Forelimb muscle (tissue), 1 donor: ENCODE measurements at places on chromosomes 4 and X. TPM values are rescaled to one million over a fixed set of nuclear protein-coding genes. Genes with fewer than 3 reads are reported as not detected.

The SSX2B gene
- not detected for polyA plus RNA-seq

The CHRNA9 gene
- polyA plus RNA-seq = 0.10 TPM

The NAT8L gene
- 4.3 TPM for polyA plus RNA-seq

The CXorf49 gene
- not detected for polyA plus RNA-seq

DNA sequence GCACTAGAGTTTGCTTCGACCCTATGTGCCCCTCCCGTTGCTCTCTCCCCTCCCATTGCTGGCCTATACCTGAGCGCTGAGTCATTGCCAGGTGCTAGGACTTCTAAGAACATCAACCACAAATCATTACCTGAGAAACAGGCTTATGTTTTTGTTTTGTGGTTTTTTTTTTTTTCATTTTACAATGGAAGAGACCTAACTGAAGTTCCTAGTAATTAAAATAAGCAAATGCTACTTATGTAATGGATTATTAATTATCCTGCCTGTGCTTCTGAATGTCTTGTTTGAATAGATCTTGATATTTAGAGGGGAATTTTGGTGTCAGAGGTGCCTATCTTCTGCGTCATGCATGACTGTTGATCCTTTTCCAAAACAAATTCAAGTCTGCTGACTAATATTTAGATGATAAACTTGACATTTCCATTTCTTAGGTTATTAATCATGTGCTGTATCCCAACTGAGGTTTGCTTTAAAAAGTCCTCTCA, 275.4 kb upstream of the CPEB2 start:
- DNase-seq = no peak

GRCh38 chrX:19747652-19748610, 139.5 kb downstream of the SH3KBP1 start:
- DNase-seq = no peak

DNA sequence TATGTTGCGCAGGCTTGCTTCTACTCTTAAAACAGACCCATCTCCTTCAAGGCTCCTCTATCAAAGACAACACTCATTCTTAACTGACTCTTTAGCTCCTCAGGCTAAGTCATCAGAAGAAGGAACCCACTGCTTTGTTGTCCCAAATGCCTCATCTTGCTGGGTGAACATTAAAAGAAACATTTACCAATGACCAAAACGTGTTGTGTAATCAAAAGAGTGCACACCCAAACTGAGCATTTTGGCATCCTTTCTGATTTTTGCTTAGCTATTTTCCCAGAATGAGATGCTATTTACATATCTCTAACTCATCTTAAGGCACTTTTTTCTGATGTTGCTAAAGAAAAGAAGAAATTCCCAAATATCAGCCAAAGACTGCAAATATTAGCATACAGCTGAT, 131.7 kb upstream of the VCX3A start:
- no peak for DNase-seq

GRCh38 chr4:161538941-161539340, 624.9 kb downstream of the FSTL5 start:
- DNase-seq = no peak

DNA sequence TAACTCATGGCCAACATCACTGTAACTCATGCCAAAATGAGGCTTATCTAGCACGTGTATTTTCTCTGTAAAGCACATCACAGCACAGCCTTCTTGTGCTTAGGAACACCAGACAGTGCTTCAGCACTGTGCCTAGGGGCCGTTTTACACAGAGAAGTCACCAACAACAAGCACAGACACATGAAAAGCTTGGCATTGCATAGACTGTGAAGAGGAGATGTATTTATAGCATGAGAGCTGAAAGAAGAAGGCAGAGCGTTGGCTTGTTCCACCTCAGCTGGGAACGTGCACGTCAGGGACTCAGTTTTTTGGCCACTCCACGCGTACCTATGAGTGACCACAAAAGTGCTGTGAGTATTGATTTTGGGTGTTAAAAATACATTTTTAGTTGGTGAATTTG, 116.3 kb upstream of the SFRP2 start:
- no peak for DNase-seq
